Activated CD4-positive, alpha-beta T cell treated with anti-CD3 and anti-CD28 coated beads, Interleukin-2, amount 50 U/mL, for 1 hour (primary cell): ENCODE measurements at places on chromosomes 1 and 21.

DNA sequence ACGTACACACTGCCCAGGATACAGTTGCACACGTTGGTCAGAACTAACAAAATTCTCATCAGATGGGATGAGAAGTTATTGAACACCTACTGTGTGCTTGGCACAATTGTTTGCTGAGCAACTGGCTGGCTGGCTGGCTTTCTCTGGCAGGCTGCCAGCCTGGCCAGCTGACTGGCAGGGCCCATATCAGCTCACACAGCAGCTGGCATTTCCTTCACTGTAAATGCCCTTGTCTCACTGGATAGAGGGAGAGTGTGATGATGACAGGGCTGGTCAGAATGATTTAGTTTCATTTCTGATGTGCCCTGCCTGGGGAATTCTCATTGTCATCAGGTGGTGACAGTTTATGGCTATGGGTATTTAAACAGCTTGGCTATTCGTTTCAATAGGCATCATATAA lies 15.8 kb downstream of the CAMK2N1 start:
- DNase-seq = no peak

DNA sequence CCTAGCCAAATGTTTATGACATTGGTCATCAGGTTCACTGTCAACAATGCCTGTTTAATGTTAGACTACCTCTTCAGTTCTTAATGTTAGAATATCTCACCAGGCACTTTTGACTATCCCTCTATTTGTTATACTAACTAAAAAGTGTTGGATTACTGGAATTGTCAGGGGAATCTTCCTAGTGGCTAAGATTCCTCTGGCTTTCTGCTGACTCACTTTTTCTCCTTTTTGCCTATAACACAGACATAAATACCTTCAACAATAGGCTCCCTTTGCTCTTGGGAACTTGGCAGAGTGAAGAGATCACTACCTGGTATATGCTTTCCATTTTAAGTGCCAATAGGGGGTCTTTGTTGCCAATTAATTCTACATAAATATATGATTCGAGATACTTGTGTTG lies 68.5 kb downstream of the TMEM200B start:
- DNase-seq = no peak

GRCh38 chr1:27536767-27537166 lies 46.8 kb upstream of the WASF2 start:
- no peak for DNase-seq

DNA sequence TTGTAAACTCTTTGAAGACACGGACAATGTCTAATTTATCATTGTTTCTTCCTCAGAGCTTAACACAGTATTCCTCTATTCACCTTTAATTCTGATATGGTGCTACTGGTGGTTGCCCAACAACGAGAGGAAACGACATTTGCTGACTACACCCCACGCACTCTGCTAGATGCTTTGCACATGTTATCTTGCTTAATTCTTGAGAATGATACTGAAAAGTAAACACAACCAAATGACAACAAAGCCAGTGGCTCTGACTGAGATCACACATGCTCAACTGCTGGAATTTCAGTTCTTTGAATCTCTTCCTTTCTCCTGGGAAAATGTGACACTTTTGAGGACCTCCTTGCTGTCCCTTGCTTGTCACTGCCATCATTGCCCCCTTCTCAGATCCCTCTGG lies 37.2 kb upstream of the DDAH1 start:
- no peak for DNase-seq

GRCh38 chr1:42674214-42674613 lies 8.0 kb upstream of the YBX1 start:
- DNase-seq = no peak

GRCh38 chr21:31837041-31837440 lies 35.8 kb upstream of the HUNK start:
- DNase-seq = no peak

GRCh38 chr1:224540535-224540934 lies 75.6 kb upstream of the CNIH3 start:
- DNase-seq = no peak

DNA sequence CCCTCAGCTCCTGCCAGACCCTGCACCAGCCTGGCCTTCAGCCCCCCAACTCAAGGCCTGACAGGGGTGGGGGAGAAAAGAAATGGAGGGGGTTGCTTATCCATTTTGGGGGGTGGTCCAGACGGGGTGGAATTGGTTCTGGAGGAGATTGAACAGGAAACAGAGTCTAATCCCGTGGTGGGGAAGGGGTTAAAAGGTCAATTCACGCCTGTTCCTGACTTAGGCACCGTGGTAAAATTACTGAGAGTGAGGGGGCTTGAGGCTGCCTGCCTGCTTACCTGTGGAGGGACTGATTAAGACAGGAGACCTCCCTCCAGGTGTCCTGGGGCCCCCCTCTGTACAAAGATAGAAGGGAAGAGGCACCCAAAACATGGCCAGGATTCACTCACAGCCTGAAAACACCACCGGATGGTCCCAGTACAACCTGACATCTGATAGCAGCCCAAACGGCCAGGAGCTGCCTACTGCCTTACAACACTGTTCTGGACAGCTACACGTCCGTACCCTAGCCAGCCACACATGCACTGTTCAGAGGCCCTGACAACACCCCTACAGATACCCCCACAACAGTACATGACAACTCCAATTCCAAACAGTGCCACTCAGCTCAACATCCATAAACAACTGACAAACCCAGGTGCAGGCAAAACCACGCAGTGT lies 31.8 kb downstream of the AHDC1 start:
- DNase-seq = no peak

DNA sequence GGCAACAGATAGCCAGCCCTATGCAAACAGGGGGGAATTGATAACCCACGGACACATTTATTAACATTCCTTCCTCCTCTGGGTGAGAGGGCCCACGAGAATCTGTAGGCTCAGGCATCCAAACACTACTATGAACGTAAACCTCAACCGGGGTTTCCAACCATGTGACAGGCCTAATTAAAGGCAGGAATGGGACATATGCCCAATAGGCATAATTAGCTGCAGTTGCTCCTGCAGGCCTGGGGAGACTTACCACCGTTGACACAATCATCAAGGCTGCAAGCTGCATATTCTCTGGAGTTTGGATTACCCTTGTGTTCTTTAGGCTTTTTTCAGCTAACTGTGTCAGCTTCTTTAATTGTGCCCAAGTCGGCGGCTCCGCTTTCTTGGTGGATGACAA lies 22.2 kb upstream of the GBP1 start:
- DNase-seq = no peak

DNA sequence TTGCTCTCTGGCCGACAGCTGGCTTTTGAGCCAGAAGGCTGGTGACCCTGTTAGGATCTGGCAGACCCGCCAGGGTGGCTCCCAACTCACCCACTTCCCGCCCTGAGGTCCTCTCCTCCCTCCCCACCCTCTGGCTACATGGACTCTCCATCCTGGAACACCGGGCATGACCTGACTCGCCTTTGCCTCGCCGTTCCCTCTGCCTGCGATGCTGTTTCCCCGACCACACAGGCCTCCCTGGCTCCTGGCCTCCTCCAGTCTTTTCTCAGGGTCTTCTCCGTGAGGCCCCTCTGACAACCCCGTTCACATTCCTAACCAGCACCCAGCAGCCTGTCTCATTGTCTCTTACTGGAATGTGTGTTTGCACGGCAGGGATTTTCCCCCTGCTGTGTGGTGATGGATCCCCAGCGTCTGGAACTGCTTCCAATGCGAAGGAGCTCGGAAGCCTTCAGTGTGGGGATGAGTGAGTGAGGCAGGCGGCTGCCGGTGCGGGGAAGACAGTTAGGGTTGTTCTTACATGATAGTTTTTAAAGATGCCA lies 46.0 kb upstream of the POFUT2 start:
- DNase-seq = no peak

GRCh38 chr1:203038217-203038741 lies 12.0 kb downstream of the PPFIA4 start:
- DNase-seq = no peak
